ENCODE measurements at places on chromosomes 6 and 20. TPM values are rescaled to one million over a fixed set of nuclear protein-coding genes. Genes with fewer than 3 reads are reported as not detected.

DNA sequence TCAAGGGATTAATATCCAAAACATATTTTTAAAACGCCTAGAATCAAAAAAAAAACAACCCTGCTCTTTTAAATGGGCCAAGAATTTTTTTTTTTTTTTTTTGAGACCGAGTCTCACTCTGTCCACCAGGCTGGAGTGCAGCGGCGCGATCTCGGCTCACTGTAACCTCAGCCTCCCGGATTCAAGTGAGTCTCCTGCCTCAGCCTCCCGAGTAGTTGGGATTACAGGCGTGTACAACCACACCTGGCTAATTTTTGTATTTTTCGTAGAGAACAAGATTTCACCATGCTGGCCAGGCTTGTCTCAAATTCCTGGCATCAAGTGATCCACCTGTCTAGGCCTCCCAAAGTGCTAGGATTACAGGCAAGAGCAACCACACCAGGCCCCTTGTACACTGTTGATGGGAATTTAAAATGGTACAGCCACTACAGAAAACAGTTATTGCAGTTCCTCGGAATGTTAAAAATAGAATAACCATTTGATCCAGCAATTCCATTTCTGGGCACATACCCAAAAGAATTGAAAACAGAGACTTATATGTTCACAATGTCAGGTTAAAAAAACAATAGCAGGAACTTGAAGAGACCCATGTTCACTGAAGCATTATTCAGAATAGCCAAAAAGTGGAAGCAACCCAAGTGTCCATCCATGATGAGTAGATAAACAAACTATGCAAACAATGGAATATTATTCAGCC, 3.1 kb upstream of the MYL9 start:
- DNase-seq, result peak; percentile 81

- DNase-seq, result no peak
Observed at GRCh38 chr20:34260208-34260942, 19.2 kb downstream of the ASIP start.

GRCh38 chr6:39800034-39801032, 8.2 kb downstream of the DAAM2 start:
- no peak for DNase-seq

Gene PRR18
- total RNA-seq, result not detected

Gene MLIP
- total RNA-seq, result not detected

DNA sequence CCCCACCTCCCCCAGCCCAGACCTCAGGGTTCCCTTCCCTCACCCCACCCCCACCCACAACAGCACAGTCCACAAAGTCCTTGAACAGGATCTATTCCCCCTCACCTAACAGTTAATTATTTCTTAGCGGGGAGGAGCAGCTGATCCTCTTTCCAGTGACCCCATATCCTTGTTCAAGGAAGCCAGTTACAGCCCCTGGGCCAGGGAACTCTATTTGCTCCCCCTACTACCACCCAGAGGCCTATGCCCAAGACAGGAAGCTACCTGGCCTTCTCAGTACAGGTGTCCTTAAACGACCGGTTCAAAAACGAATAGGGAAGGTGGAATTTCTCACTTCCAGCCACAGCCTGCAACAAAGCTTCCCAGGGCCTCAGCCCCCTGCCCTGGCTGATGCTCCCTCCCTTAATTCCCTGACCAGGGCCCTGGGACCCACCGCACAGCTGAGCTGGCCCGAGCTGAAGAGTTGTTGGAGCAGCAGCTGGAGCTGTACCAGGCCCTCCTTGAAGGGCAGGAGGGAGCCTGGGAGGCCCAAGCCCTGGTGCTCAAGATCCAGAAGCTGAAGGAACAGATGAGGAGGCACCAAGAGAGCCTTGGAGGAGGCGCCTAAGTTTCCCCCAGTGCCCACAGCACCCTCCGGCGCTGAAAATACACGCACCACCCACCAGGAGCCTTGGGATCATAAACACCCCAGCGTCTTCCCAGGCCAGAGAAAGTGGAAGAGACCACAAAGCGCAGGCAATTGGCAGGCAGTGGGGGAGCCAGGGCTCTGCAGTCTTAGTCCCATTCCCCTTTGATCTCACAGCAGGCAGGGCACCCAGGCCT, 778 bp downstream of the MCCD1 start:
- no peak for DNase-seq

GRCh38 chr6:73854998-73855718, 159.2 kb downstream of the CD109 start:
- DNase-seq, result peak; percentile 48

- DNase-seq, result no peak
Observed at GRCh38 chr20:1890469-1891262, 4.5 kb upstream of the SIRPA start.

- DNase-seq, result no peak
Observed at GRCh38 chr20:16451982-16452381, 121.3 kb downstream of the KIF16B start.
